ENCODE measurements at places on chromosomes 1 and 21.

DNA sequence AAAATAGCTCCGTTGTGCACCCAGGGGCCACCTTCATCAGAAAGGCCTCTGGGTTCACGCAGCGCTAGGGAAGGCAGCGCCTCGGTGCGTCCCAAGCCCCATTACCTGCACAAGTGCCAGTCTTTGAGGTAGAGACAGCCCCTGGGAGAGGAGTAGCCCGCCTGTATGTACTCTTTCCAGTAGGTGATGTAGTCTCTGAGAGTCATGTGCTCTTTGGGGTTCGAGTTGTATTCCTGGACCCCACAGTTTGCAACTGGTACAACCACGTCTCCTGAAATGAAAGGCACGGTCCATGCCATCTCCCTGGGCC, 601 bp downstream of the JMJD4 start:
- no peak for DNase-seq

DNA sequence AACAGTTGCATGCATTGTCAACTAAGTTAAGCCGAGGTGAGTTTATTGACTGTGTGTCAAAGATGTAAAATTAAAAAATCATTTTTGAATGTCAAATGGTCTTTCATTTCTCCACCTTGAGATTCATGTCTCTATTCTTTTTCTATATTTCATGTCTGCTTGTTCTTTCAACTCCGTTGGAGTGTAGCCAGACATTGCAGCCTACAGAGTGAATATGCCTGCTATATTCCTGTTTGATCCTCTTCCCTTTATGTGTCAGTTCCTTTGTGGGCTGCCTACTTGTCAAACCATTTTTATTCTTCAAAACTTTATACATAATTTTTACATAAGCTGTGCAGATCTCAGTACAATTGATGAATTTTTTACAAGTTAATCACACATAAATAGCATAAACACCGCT, 1325.8 kb upstream of the PRMT6 start:
- no peak for DNase-seq

DNA sequence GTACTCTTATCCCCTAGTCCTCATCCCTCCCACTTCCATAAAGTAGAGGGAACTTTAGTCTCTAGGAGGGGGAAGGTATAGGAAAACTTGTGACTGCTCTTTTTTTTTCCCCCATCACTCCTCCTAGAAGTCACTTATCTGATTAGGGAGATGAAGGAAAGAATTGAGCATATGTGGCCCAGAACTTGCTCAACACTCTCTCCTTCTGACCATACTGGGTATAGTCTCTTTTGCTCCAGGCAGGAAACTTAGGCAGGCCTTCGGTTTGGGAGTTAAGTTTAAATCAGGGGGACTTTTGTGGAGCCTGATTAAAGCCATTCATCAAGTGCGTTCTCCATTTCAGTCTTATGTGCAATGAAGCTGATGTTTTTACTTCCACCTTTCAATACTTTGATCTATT, 5.8 kb downstream of the UBE2U start:
- no peak for DNase-seq

- no peak for DNase-seq
Measured at GRCh38 chr1:151831605-151832004, at the start of gene RORC. RORC (minus strand) TSS chr1:151831802; CDS start chr1:151831764, 38 bp downstream.

- no peak for DNase-seq
Measured at GRCh38 chr1:167301355-167301754, 80.7 kb downstream of the POU2F1 start.
